Stimulated activated CD8-positive, alpha-beta memory T cell treated with anti-CD3 and anti-CD28 coated beads, Interleukin-2, amount 100 ng/mL, for 1 hour (primary cell): ENCODE measurements at places on chromosomes 4 and X.
A peak's percentile ranks its signal among the peaks of the same experiment; 100 is the strongest.

DNA sequence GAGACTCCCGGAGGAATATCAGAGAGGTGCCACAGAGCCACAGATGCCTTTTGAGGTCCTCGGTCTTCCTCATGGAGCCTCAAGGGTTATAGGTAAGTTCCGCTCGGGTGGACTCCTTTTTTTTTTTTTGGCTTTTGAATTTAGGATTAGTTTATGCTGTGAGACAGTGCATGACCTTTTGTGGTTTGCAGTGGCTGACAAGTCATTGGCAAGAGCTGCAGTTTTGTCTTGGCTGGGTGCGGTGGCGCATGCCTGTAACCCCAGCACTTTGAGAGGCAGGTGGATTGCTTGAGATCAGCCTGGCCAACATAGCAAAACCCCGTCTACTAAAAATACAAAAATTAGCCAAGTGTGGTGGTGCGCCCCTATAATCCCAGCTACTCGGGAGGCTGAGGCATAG lies 4.5 kb upstream of the GRSF1 start:
- no peak for DNase-seq

DNA sequence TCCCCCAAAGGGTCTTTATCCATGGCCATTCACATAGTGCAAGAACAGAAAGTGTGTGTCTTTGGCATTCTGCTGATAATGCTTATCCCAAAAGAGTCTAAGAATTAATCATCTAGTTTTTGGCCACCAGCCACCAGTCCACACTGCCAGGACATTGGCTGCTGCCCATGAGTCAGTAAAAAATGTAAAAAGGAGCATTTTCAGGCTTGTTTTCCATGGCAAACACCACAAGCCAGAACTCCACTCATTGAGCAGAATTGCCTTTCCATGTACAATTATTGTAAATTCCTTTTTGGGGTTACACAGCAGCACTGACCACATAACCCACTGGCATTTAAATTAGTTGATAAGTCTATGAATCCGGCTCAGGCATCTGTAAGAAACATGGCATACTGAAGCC lies 89.2 kb upstream of the PRDX4 start:
- no peak for DNase-seq

GRCh38 chrX:18983666-18984380 lies at the start of gene PHKA2:
TSS of gene PHKA2 (minus strand) at chrX:18984114. CDS start at chrX:18983932, 182 bp downstream.
- peak; percentile 9 for DNase-seq

GRCh38 chr4:16123356-16124084 lies 39.7 kb upstream of the PROM1 start:
- DNase-seq: no peak

GRCh38 chr4:122739174-122739573 lies 6.7 kb downstream of the BBS12 start:
- DNase-seq: no peak

- DNase-seq: no peak
Measured at GRCh38 chr4:26938516-26938915, 77.9 kb downstream of the STIM2 start.

- DNase-seq: peak; percentile 6
Measured at GRCh38 chr4:48944756-48945241, 38.2 kb upstream of the OCIAD2 start.

- DNase-seq: no peak
Measured at GRCh38 chrX:97026406-97026805, 142.7 kb downstream of the RPA4 start.

DNA sequence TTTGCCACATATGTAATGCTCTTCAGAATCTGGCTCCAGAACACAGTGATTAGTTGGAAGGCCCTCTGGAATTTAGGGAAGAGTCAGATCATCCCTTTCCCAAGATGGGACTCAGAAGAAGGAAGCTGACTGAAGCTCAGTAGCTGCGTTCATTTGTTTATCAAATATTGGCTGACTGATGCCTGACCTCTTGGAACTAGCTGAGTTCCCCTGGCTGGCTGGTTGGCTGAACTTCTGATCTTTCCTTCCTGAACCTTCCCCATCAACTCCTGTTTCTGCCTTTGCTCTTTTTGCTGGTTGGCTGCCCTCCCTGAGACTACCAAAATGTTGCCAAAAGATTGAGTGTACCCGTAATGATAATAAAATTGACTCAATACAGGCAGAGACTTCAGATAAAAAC lies 866.5 kb upstream of the INTU start:
- no peak for DNase-seq

GRCh38 chr4:36439556-36439955 lies 158.1 kb downstream of the DTHD1 start:
- no peak for DNase-seq

GRCh38 chr4:102478186-102478585 lies 23.0 kb upstream of the NFKB1 start:
- no peak for DNase-seq

DNA sequence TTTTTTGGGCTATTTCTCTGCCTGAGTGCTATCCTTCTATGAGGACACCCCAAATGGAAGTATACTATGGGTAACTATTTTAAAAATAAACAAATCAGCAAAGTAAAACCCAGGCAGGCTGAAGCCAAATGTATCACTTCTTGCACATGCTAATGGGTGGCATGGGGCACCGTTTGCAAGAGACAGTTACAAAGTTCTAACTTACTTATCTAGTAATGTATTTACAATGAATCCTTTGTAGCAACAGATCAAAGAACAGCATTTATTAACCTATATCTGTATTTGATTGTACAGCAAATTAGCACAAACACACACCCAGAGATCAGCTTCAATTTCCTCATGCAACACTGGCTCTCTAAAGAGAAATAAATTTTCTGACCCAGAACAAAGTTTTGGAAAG lies 225.5 kb downstream of the ZNF674 start:
- no peak for DNase-seq

DNA sequence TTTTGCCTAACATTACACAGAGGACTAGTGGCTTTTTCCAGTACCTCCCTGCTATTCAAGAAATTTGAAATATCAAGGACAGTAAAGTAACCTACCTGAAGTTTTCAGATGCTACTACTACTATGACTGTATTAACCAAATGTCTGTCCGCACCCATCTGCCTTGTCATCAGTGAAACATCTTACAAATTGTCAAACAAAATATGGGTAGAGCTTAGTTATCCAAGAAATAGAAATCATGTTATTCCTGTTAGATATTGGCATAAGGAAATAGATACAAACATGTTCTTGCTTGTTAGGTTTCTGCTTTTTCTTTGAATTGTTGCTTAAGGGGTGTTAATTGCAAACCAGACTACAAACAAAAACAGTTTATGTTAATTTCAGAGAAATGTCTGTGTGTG lies 63.9 kb downstream of the PLS3 start:
- no peak for DNase-seq

DNA sequence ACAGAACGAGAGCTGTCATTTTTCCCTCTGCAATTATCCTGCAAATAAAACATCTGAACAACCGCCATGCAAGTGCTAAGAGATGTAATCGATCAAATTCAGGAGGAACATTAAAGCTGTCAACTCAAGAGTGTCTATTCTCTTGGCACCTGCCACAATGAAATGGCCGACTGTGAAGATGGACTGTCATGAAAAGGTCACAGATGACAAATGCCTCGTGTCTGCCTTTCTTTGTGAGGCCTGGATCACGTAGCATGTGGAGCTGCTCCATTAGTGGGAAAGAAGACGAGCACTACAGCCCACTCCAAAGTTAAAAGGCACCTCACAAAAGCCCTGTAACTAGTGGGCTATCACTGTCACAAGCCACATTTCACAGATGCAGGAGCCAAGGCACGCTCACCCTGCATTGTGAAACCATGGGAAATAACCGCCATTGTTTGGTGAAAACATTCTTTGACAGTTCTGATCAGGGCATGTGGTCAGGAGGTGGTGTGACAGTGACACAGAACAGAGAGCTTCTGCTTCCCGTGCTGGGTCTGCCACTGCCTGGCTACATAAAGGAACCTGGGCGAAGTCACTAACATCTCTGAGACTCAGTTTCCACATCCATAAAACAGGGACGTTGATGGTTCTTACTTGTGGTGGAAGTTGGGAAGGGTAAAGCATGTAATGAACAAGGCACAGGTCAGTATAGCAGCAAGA lies 98.9 kb downstream of the EVC2 start:
- no peak for DNase-seq

GRCh38 chr4:99943904-99944437 lies 2.4 kb downstream of the DNAJB14 start:
- no peak for DNase-seq

DNA sequence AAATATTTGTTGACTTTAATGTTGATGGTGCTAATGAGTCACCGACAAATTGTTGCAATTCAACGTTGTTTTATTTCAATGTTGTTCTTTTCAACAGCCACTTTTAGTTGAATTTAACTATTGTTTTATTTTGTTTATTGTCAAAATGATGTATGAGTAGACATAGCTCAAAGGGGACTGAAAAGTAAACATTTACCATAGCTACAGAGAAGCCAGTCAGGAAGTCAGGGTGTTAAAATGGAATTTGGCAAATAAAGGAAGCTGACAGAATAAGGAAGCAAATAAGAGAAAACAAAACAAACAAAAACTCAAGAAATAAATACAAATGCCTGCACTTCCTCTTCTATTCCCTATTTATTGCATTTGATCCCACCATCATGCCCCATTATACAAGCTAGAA lies 648.4 kb upstream of the HTR2C start:
- DNase-seq: no peak

DNA sequence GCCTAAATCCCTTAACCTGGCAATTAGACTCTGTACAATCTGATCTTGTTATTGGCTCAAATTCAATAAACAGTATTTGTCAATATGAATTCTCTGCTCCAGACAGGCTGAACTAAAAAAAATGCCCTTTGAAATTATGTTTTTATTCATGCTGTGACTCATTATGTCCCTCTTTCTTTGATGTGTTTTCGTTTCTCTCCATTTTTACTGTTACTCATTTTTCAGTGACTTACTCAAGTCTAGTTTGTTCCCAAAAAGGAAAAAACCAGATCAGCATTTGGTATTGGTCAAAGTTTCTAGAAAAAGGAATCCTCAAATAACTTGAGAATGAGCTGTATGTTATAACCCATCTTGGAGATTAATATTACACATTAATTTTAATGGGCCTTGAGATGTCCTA lies 40.4 kb downstream of the UNC5C start:
- DNase-seq: no peak

DNA sequence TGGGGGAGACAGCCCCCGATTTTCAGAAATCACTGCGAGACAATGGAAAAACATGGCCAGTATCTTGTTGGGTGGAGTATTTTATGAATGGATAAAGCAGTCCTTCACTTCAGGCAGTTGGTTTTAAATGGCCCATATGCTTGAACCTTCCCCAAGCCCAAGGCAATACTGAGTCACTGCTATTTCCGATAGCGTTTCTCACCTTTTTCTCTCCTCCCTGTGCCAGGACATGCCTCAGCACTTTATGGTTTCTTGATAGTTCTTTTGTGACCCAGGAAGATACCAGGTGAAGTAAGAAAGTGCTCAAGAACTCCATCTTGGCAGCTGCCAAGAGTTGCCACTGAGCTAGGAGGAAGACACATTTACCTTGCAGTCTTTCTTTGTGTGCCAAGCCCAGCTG lies 26.8 kb upstream of the ESX1 start:
- DNase-seq: no peak

- DNase-seq: no peak
Measured at GRCh38 chrX:8927066-8927635, 106.8 kb downstream of the FAM9B start.

DNA sequence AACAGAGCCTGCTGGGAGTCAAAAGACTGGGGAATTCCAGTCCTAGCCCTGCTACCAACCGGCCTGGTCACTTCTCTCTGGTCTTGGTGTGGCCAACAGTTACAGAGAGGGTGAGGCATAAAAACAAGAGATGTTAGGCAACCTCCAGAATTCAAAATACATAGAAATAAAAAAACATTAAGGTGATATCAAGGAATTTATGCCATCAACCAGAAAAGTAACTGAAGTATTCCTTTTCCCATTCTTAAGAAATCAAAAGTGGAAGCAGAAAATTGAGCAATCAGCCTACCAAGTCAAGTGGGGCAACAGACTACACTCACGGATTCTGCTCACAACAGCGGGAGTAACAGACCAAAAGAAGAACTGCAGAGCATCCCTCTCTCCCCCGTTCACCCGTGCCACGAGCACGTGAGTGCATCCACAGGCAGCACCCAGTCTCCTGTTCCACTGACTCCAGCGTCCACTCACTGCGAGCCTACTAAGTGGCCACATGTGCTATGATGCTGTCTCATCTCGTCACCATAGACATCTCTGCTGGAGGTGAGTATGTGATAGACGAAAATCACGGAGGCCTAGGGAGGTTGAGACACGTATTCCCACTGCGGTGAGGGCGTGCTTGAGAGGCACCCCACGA lies 29.3 kb downstream of the AFAP1 start:
- DNase-seq: no peak

DNA sequence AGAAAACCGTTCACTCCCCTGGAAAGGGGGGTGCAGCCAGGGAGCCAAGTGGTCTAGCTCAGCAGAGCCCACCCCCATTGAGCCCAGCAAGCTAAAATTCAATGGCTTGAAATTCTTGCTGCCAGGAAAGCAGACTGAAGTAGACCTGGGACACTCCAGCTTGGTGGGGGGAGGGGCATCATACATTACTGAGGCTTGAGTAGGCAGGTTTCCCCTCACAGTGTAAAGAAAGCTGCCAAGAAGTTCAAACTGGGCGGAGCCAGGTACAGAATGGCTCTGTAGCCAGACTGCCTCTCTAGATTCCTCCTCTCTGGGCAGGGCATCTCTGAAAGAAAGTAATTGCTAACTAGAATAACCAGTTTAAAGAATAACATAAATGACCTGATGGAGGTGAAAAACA lies 372.3 kb upstream of the F9 start:
- no peak for DNase-seq

- no peak for DNase-seq
Measured at GRCh38 chr4:16745009-16745635, 153.3 kb downstream of the LDB2 start.

GRCh38 chr4:147825451-147826287 lies 93.8 kb downstream of the ARHGAP10 start:
- no peak for DNase-seq

DNA sequence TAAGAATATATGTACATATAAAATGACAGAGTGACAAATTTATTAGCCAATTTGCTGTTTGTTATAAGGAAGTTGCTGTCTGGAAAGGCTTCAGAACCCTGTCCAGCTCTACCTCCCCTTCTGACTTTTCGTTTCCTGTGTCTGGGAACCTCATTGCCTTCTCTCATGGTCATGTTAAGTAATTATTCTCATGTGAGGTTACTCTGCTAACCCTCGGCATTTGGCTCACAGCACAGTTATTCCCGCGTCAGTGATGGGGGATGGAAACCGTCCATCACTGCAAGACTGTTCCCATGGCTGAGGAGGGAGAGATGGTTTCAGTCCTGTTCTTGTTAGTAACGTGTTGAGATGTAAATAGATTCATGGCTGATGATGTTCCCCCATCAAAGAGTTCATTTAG lies 11.9 kb downstream of the EDNRA start:
- no peak for DNase-seq

GRCh38 chr4:37719021-37719420 lies 32.8 kb upstream of the RELL1 start:
- no peak for DNase-seq
